ENCODE measurements at places on chromosomes 3 and 15.

DNA sequence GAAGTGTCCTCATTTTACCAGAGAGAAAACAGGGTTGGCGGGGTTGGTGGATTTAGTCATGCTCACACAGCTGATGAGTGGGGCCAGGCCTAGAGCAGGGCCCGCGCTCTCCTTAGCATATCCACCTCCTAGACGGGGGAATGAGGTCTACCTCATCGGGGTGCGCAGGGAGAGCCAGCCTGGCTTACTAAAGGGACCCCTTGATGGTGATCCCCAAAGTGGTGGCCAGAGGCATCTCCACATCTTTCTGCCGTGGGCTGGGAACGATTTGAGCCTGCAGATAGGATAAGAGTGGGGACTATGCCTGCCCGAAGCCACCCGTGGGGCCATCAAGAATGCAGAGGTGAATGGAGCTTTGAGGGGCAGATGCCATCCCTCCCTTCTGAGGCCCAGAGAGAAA is 69.4 kb downstream of the UMPS start:
- DNase-seq, result no peak

- DNase-seq, result no peak
Observed at GRCh38 chr3:42527368-42527917, 25.0 kb downstream of the VIPR1 start.

DNA sequence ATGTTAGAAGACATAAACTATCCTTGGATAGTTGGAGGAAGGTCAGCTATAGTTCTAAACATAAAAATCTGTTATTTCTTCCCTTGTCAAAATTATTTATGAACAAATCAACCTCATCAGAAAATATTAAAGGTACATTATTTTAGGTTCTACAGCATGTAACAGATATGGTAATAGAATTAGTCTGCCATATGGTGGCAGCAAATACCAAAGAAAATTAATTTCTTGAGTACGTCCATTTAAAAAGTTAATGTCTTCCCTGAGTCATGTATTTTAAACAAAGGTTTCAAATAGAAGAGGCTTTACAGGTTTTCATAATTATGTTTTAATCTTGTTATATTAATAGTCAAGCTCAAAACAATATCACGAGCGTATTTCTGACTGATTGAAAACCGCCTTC is 17.9 kb upstream of the ANKRD28 start:
- DNase-seq, result no peak

DNA sequence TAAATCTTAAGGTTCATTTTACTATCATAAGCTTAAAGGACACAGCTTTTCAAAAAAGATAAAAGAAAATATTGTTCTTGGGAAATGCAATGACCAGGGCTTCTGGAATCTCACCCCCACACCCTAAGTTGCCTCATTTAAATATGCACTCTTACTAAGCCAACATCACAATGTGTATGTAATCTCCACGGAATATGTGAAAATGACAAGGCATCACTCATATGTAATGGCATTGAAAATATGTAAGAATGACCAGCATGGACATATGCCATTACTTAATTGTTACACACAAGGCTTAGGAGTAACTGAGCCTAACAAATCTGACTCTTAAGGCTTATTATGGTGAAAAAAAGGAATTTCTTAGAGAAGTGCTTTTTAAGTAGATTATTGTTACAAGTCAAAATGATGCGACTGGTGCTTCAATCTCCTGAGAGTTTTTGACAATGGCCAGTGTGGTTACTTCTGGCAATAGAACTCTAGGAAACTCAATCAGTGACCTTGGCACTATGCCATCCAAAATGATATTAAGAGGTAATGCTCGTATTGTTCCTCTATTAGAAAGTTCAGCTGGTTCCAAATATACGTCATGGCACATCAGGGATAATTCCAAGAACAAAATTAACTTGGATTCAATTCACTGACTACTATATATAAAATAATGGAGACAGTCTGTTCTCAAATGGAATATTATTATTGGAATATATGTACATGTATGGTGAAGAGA is 290.0 kb upstream of the PLSCR5 start:
- no peak for DNase-seq

DNA sequence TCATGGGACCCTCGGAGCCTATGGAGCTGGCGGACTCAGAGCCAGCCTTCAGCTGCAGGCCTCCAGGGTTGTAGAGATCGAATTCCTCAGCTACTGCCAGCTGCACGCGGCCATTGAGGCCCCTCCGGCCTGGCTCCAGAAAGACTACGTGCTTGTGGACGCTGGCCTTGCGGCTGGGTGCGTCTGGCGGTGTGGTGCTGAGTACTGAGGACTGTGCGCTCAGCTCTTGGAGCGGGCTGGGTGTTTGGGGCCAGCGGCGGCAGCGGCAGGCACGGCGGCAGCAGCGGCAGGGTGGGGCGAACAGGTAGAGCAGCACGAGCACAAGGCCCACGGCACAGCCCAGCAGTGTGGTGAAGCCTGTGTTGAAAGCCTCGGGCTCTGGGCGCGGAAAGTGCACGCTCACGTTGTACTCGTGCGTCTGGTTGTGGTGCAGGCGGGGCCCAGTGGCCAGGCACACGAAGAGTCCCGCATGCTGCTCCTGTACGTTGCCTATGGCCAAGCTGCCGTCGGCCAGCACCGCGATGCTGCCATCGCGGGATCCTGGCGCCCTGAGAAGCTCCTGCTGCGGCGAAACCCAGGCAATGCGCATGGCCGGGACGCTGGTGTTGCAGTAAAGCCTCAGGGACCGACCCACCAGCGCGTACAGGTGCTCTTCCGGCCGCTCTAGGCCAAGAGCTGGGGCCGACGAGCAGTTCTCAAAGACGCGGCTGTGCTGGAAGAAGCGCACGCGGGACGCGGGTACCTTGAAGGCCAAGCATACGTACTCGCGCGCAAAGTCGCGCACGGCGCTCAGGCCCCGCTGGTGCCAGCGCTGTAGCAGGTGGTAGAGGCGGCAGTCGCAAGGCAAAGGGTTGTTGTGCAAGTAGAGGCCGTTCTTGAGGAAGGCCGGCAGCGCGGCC is 1.3 kb downstream of the AMIGO3 start:
- no peak for DNase-seq

GRCh38 chr15:90002428-90002844 is 1.3 kb downstream of the ZNF710 start:
- no peak for DNase-seq

GRCh38 chr15:88704791-88705768 is 66.3 kb downstream of the ISG20 start:
- peak; percentile 25 for DNase-seq

DNA sequence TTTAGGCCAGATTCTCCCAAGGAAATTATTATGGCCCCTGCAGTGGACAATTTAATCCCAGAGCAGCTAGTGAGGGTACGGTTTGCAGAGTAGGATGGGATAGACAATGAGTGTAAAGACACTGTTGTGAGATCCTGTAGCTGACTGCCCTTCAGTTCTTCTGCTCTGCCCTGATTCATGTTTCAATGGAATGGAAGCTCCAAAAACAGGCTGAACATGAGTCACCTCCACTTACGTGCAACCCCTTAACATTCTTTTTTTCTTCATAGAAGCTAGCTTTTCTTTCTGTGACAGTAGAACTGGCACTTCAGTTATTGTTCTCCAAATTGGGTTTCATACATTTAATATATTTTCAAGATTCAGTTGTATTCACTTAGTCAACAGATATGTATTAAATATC is 32.1 kb downstream of the CLDN18 start:
- no peak for DNase-seq

DNA sequence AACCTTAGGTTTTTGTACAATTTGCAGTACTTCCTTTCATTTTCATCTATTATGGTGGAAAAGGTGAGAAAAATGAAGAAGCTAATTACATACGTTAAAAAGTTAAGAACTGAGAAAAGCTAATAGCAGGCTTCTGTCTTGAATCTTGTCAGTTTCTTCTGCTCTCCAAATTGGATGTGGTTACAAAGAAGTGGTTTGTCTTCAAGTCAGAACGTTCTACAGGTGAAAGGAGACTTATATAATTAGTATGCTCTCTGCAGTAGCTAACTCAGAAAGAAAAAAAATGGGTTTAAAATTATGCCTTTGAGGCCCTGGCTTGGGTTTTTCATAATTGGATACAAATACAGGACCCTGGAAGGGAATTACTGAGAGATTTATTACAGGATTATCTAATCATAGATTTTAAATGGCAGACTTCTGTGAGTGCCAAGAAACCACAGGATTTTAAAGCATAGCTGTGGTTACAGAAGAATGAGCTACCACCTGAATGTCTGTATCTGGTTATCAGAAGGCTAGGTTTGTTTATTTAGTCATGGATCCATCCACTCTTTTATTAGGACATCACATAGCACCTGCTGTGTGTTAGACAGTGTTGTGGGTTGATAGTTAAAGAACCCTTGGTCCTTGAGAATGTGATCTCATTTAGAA is 528.1 kb upstream of the MCTP2 start:
- no peak for DNase-seq

- no peak for DNase-seq
Observed at GRCh38 chr3:123153125-123154019, 48.4 kb upstream of the SEC22A start.

DNA sequence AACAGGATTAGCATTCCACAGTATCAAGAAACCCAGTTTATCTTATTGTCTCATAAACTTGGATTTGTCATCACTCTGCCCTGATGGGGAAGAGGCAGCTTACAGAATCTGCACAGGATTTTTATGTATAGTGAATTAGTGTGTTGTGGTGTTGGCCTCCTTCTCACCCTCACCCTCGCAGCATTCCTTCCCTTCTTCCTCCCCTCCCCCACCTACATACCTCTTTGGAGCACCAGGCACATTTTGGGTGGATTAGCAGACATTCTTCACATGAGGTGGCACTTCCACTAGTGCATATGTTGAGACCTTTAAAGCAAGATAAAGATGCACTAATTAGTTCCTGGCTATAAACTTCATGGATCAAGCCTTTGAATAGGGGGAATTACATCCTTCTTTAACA is 13.9 kb downstream of the ITGB5 start:
- DNase-seq, result no peak

GRCh38 chr3:62131620-62132019 is 241.7 kb downstream of the FEZF2 start:
- no peak for DNase-seq

DNA sequence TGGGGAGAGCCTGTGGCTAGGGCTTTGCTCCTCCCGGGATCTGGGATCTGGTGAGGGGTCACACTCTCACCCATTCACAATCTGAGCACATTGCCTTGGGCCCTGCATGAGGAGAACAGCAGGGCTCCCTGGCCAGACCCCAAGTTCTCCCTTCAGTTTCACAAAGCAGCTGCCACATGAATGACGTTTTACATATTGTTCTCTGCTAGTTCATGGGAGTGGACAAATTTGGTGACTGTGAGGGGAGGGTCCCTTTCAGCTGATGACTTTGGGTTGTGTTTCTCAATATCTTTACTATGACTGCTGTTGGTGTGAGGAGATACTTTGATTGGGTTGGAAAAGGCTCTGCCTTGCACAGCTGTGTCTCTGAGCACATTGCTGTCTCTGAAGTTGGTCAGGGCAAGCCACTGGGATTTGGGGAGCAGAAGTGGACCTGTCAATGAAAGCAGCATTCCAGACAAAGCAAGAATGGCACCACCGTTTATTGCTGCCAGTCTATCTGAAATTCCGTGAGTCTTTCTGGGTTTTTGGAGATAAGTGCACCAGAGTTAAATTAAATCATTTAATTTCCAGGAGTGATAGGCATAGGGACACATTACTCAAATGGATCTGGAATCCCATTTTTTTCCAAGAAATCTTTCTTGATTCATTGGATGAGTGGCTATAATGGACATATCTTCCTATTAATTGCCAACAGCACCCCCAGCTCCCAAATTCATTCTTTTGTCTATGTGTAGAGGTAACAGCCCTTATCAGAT is 10.3 kb downstream of the TIMP4 start:
- DNase-seq, result no peak

DNA sequence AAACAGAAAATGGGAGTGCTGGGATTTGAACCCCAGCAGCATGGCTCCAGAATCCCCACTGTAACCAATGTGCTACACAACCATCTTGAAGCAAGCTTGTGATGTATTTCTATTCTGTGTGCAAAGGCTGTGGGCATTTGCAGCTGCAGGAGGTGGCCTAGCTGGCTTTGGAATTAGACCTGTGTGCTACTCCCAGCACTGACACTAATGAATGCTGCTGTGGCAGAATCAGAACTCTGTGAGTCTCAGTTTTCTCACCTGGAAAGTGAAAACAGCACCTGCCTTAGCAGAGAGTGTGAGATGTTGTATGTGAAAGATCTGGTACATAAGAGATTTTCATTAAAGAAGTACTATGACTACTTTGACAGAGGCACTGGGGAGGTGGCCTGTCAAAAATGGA is 21.5 kb upstream of the SMAD6 start:
- DNase-seq, result no peak

DNA sequence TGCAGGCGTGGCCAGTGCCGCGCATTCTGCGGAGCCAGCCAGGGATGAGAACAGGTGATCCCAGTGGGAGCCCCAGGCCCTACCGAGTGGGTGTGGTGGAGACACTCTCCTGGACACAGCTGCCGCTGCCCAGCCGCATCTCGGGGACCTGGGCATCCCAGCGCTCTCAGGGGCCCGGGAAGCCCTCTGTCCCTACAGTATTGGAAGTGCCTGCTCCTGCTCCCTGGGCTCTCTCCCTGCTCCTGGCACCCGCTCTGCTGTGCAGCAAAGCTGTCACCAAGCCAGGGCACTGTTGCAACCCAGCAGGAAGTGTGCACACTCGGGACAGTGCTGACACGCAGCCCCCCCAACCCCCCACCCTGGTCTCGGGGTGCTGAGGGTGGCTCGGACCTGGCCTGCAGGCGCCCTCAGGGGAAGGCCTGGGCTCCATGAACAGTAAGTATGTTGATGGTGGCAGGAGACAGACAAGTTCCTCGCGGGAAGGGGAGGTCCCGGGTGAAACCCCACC is 1177.4 kb upstream of the GBE1 start:
- no peak for DNase-seq

DNA sequence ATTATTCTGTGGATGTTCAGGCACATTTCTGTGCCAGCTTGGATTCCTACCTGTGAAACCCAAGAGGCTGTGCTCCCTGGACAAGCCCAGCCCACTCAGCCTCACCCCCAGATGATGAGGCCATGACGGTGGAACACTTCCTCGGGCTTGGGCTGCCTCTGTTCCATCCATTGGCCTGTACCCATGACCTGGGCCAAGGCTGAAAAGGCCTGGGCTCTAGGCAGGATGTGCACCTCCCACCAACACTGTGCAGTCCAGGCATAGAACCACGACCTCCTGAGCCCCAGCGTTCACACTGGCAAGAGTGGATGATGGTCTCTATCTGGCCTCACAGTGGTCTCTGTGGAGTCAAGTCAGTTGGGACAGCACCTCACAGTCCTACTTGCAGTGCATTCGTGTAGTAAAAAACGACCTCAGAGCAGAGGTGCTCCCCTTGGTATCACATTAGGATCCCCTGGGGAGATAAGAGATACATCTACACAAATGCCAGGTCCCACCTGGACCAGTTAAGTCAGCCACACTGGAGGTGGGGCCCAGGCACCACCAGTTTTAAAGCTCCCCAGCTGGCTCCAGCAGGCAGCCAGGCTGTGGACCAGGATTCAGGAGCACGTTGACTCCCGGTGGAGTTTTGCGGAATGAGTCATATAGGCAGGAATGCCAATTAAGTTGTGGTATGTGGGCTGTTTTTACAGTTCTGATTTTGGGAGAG is 39.0 kb upstream of the IGF1R start:
- peak; percentile 48 for DNase-seq
